ENCODE measurements at places on chromosomes 5 and 9.

DNA sequence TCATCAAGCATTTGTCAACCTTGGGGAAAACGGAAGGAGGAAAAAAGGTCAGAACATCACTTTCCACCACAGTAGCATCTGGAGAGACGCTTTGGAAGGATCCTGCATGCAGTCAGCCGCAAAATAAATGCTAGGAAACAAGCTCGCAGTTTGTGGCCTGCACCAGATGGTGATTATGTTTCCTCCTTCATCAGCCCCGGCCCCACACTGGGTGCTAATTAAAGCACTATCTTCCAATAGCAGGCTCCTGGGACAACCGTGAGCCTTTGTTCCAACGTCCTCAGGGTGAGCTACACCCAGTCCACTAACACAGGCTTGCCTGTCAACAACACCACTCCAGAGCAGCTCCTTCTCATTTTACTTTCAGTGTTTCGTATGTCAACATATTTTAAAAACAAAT, 64.0 kb downstream of the RNF130 start:
- peak; percentile 70 for DNase-seq

DNA sequence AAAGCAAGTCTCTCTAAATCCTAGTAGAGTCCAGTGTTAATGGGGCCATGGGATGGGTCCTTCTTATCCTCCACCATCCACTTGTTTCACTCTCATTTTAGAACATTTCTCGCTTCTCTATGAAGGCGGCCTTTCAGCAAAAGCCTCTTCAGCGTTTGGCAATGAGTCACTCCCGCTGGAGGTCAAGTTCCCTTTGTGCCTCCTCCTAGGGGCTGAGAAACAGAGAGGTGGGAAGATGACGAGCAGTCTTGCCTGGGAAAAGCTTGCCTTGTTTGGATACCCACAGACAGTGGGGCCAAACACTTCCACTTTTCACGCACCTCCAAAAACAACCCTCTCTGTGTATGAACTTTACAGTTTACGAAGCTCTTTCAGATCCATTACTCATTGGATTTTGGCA, 168.8 kb downstream of the GABBR2 start:
- no peak for DNase-seq

DNA sequence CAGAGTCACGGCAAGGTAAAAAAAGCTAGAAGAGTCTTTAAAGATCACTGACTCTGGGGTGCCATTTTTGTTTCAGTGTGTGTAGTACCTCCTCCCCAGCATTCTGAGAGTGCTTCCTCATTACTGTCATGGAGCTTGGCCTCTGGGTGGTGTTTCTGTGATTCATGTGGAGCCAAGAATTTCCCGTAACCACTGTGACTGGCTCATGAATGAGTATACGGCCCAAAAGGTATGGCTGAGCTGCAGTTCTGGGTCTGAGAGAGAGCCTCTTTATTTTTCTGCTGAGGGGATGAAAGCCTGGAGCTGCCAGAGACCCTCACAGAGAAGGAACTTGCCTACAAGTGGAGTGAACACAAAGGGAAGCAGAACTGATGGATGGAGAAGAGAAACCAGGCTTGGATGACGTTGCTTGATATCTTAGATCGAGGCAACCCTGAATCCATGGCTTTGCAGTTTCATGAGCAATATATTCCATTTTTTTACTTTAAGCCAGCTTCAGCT, 85.6 kb downstream of the PTTG1 start:
- DNase-seq = no peak

GRCh38 chr9:112338561-112338960, 5.1 kb upstream of the PTBP3 start:
- no peak for DNase-seq

DNA sequence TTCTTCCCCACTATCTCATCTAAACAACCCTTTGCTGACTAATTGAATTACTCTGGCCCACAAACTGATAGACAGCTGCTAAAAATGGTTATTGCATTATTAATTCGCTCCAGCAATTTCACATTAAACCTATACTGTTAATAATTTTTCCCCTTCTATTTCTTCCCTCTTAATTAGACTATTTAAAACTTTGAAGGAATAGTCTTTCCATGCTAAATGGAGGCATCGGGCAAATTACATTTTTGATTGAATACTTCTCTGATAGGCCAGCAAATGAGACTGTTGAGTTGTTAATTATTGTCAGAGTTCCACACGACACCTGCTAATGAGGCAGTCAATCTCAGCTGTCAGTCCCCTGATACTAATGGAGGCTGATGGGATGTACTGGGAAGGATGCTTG, 242.5 kb downstream of the TRIM32 start:
- no peak for DNase-seq

- DNase-seq = no peak
Measured at GRCh38 chr9:127049581-127049980, 72.9 kb downstream of the ANGPTL2 start.

GRCh38 chr9:92735636-92736562, 28.7 kb downstream of the BICD2 start:
- DNase-seq = no peak

GRCh38 chr5:55495216-55495615, 39.5 kb downstream of the PLPP1 start:
- no peak for DNase-seq

GRCh38 chr5:168851902-168852321, 272.7 kb upstream of the PANK3 start:
- peak; percentile 75 for DNase-seq

DNA sequence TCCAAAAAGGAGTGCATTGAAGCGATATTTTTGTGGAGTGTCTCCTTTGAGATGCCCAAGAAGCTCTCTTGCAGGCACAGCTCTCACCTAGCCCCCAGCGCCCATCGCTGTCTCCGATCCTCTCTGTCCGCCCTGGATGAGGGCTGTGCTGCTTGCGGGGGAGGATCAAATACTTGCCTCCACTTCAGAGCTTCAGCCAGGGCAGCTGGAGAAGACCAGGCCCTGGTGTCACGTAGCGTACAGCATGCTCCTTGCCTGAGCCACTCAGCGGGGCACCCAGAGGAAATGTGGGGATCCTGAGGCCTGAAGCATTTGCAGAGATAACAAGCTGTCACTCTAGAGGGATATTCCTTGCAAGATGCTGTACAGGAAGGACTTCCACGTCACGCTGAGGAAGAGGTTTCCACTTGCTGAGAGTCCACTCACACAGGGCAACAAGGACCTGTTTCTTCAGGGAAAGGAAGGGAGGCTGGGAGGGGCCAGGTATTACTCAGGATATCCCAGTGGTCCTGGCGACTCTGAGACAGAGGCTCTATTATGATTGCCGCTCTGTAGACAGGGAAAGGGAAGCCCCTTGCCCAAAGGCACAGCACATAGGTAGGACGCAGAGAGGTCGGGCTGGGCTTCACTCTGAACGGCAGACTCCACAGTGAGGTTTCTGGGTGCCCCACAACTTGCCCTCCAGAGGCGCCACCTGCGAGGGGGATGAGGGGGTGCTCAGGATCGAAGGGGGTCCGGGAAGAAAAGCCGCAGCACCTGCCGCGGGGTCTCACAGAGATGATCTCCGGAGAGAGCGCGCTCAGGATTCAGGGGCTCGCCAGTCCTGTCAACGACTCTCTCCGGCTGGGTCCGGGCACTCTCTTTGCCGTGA, 64.0 kb downstream of the CRB2 start:
- DNase-seq = no peak

- DNase-seq = no peak
Measured at GRCh38 chr9:4640027-4640426, 22.1 kb upstream of the PLPP6 start.

DNA sequence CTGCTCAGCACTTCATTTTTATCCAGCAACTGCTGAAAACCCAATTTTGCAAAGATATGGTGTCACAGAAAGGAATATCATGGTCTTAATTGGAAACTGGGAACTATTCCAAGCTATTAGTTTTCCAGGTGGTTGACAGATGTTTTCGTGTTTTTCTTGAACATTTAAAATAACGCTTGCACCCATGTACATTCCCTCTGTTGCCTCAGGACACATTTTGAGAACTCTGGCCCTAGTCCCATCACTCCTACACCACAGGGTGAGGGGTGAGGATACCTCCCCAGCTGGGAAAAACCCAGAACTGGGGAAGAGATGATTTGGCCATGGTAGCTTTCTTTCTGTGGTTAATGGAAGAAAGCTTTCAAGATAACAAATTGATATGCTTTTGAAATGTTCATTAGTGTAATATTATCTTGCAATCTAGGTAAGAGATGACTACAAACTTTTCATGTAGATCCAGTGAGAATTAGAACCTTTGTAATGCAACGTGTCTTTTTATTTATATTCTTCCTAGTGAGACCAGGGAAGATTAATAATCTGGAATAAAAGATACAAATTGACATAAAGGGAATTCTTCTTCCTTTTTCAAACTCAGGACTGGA, 627.0 kb downstream of the RAB3C start:
- DNase-seq = peak; percentile 82

DNA sequence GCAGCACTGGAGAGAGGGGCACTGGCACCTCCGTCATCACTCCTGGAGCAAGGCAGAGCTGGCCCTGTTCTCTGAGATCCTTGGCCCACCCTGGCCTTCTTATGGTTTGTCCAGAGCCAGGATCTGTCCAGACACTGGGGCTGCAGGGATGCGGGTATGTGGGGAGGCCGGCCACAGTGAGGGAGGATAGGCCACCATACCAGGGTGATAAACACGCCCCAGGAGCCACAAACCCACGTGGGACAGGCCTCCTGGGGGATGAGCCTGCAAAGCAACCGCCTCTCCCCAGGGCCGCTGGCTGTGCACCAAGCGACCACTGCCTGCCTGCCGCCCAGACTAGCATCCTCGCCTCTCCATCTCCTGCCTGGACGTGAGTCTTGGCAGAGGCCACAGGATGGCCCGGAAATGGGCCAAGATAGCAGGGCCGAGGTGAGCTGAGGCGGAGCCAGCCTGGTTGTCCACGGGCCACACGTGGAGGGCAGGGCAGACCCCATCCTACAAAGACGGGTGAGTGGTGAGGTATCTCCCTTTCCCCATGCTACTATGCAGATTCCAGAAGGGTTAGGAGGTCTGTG, 4.5 kb downstream of the OBP2A start:
- DNase-seq = no peak

DNA sequence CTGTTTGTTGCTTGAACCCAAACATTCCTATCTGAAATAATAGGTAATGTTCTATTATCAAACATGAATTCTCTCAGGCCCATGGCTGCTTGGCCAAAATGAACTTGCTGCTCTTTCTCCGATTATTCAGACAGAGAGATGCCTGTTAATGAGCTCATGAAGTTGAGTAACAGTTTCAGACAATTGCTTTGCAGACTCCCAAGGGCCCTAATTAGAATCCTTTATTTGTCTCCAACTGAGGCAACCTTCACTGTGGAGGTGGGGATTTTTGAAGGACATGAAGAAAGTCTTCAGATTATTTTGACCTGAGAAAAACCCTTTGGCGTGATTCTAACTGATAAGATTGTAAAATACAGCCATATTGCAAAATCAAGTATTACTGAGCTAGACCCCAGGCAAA, 466.7 kb downstream of the NFIB start:
- DNase-seq = no peak

DNA sequence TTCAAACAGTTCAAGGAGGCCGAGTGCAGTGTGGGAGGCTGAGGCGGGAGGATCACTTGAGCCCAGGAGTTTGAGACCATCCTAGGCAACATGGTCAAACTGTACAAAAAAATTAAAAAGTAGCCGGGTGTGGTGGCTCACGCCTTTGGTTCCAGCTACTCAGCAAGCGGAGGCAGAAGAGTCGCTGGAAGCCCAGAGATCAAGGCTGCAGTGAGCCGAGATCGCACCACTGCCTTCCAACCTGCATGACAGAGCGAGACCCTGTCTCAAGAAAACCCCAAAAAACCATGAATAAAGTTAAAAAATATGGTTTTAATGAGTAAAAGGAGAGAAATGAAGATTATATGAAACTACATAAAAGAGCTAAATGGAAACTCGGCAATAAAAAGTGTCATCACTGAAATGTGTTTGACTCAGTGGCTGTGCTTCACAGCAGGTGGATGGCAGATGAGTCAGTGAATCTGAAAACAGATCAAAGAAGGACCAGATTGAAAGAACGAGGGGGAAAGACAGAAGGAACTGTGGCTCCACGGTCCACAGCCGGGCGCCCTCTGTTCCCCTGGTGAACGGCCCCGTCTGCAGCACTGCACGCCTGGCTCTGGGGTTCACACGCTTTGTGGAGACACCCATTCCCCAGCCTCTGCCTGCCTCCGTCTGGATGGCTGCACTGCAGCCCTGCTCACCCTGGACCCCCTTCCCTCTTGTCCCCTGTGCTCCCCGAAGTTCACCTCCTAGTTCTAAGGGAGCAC, 25.1 kb downstream of the EXD3 start:
- DNase-seq = no peak

GRCh38 chr5:160926428-160926827, 74.4 kb upstream of the ATP10B start:
- DNase-seq = peak; percentile 72

- no peak for DNase-seq
Measured at GRCh38 chr9:26169708-26170107, 491.5 kb upstream of the TUSC1 start.

- no peak for DNase-seq
Measured at GRCh38 chr9:86413971-86414880, 60.0 kb upstream of the TUT7 start.

GRCh38 chr5:8807636-8808035, 738.2 kb downstream of the SEMA5A start:
- no peak for DNase-seq

DNA sequence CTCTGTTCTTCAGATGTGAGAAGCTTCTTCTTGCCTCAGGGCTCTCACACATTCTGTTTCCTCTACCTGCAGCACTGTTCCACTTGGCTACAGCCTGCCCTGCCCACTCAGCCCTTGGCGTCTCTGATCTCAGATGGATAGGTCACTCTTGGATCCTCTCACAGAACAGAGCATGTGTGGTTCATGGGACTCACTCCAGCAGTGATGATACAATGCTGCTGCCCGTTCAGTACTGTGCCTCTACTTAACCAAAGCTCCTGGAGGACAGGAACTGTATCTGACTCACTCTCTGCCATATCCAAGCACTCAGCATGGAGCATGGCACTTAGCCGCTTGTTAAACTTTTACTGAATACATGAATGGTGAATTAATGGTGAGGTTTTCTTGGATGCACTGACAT, 3.4 kb upstream of the SPINK4 start:
- no peak for DNase-seq

DNA sequence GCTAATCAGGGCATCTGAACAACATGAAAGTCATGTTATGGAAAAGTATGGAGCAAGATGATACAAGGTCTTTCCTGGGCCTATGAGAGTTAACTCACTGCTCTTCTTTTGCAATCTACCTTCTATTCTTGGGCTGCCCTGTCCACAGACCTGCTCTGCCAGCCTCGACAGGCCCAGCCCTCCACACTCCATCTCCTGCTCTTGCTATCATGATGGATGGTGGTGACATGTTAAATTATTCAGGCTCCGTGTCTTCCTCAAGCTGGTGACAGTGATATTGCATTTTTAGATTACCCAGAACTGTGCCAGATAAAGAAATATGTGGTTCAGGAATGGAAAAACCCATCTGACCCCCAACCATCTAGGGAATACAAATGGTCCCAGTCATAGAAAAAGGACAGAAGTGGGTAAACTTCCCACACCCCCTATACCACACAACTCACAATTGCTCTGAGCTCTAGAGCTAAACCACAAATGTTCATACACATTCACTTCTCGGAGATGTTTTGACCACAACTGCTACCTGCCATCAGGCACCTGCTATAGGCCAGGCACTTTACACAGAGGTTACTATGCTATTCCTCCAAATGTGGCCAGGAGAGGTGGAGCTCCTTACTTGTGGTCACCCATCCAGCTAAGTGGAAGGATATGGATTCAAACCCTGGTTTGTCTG, 311.3 kb downstream of the ASTN2 start:
- no peak for DNase-seq
